NAMALWA (cell line): ENCODE measurements at places on chromosomes 2 and 18.

DNA sequence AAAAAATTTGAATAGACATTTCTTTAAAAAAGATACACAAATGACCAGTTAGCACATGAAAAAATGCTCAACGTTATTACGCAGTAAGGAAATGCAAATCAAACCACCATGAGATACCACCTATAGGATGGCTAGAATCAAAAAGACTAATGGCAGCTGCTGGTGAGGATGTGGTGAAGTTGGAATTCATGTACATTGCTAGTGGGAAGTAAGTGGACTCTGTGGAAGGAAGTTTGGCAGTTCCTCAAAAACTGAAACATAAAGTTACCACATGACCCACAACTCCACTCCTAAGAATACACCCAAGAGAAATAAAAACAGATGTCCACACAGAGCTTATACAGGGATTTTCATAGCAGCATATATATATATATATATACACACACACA is 51.2 kb downstream of the MBP start:
- DNase-seq, result peak; percentile 16

DNA sequence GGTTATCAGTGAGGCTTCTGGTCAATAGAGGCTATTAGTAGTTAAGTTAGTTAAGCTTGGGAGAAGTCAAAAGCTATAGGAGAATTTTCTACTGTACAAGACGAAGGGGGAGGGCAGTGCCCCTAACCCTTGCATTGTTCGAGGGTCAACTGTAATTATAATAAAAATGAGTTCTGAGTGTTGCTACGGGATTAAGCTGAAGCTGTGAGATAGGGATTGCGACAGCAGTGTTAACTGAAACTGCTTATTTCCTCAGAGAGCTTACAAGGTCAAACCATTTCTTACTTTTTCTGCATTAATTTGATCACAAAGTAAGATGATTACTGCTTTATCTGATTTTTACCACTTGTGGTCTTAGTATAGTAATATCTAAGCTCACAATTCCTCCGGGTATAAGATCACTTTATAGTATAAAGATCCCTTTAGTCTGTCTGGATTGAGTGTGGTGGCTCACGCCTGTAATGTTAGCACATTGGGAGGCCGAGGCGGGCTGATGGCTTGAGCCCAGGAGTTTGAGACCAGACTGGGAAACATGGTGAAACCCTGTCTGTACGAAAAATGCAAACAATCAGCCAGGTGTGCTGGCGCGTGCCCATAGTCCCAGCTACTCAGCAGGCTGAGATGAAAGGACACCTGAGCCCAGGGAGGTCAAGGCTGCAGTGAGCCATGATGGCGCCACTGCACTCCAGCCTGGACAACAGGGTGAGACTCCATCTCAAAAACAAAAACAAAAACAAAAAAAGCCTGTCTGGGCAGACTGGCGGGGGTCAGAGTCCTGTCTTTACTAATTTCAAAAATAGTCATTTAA is 119.5 kb upstream of the TLK1 start:
- no peak for DNase-seq

DNA sequence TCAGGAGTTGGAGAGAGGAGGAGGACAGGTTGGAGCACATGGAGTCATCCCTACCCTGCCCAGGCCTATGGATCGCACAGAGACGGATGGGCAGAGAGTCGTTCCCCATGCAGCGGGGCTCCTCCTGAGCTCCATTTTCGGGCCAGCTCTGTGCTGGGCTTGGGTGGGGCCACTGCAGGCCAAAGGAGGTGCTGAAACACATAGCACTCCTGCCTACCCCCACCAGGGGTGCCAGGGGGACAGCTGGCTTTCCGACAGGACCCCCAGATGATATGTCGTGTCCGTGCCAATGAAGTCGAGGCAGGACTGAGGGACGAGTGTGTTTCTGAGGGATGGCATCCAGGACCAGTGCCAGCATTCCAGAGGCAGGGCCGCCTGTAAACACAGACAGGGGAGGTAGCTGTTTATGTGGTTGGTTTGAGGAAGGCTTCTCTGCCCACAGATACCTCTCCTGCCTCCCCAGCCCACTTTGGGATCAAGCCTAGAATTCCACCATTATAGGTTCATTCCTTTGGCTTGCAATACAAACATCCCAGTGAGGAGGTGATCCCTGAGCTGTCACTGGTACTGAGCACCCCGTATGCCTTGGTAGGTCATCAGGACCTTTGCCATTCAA is 116.6 kb downstream of the GLI2 start:
- no peak for DNase-seq

DNA sequence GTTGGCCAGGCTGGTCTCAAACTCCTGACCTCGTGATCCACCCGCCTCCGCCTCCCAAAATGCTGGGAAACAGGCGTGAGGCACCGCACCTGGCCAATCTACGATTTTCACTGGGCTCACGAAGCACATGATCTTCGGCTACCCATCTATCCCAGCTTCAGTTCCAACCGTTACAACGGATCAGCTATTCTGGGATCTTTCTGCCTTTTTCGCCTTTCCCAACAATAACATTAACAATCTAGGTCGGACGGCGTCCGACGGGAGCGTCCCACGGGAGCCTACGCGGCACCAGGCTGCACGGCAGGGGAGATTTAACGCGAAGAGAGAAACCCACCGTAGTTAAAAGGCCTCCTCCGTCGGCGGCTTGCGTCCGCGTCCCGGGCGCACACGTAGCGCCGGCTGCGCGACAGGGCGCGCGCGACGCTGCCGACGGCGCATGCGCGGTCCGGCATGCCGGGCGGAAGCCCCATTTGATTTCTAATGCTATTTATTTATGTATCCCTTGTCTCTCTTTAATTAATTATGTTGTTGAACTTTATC is at the start of gene MSL3B:
Gene MSL3B (minus strand): TSS at position 394 of the 540 bp plus-strand sequence.
- peak; percentile 75 for DNase-seq

GRCh38 chr2:220783671-220784070 is 788.4 kb downstream of the EPHA4 start:
- no peak for DNase-seq

DNA sequence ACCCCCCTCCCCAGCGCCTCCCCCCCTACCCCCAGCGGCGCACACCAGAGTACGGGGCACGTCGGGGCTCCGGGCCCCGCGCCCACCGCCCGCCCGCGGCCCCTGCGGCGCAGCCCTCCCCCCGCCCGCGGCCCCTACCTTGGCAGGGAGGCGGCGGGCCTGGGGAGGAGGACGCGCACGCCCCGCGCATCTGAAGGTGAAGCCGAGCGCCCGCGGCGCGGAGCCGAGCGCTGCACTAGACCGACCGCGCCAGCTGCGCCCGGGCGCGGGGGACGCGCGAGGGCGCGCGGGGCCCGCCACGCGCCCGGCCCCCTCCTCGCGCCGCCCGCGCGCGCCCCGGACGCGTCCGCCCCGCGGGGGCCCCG is at the start of gene ZNF516:
Gene ZNF516 (minus strand): TSS at position 237 of the 365 bp plus-strand sequence. CDS start 52,188 bp downstream, outside the sequence.
- DNase-seq, result peak; percentile 58

DNA sequence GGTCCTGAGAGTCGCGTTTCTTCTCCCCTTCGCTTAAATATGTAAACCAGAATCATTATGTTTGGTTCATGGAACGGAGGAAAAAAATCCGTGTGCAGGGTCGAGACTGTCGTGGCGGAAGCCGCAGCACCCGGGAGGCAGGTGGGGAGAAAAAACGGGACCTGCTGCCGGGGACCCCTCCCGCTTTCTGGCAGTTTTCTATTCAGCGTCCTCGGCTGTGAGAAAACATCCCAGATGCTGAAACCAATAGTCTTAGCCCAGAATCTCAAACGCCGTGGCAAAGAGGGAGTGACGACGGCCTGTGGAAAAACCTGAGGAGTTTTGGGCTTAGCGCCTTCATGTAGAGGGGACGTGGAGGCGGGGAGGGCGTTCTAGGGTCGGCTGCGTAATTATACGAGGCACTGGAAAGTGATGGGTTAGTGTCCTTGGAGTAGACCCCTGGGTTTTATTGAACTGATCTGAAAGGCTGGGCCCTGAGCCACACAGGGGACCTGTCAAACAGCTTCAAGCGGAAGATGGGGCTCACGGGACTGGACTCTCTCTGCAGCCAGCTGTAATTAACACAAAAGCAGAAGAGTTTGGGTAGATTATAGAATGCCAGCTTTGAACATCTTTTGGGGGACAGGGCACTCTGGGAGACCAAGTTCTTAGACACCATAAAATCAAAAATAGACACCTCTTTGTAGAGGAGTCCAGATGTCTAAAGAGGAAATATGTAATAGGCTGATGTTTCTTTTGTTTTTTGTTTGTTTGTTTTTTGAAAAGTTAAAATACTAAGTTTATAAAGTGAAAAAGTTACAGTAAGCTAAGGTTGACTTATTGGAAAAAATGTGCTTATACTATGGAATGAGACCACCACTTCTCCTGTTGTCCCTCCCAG is 834 bp upstream of the BUB1 start:
- peak; percentile 46 for DNase-seq

GRCh38 chr2:26532301-26533250 is 54.7 kb upstream of the OTOF start:
- no peak for DNase-seq

- no peak for DNase-seq
Measured at GRCh38 chr2:10441948-10442347, 6.2 kb downstream of the ODC1 start.

DNA sequence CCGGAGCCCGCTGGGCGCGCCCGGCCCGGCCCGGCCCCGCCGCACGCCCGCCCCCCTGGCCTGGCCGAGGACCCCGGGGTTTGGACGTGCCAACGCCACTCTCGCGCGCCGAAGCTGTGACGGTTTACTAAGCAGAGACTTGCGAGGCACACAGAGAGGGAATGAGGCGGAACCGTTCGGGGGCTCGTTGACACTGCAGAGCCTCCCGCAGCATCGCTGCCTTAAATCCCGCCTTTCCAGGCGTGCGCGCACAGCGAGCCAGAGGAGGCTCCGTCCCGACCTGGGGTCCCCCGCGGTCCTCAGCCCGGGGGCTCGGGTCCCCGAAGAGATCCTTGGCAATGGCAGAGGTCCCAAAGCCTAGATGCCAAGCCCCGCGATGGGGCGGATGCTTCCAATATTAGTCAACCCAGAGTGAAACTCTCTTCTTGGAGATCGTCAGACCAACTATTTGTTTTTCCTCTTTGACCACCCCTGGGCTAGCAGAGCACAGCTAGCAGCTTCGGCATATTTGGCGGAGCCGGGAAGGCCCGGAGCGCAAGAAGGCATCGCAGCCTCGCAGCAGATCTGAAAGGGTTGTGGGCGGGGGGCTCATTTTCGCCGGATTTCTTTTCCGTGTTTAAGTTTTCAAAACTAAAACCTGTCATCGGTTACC is at the start of gene ZNF385B:
Gene ZNF385B (minus strand): TSS at position 197 of the 652 bp plus-strand sequence.
- peak; percentile 81 for DNase-seq

GRCh38 chr2:176071330-176072291 is 12.2 kb downstream of the EVX2 start:
- no peak for DNase-seq
